ENCODE measurements at places on chromosomes 3 and 15.

- no peak for DNase-seq
Measured at GRCh38 chr15:71111950-71112349, 3.3 kb upstream of the THSD4 start.

DNA sequence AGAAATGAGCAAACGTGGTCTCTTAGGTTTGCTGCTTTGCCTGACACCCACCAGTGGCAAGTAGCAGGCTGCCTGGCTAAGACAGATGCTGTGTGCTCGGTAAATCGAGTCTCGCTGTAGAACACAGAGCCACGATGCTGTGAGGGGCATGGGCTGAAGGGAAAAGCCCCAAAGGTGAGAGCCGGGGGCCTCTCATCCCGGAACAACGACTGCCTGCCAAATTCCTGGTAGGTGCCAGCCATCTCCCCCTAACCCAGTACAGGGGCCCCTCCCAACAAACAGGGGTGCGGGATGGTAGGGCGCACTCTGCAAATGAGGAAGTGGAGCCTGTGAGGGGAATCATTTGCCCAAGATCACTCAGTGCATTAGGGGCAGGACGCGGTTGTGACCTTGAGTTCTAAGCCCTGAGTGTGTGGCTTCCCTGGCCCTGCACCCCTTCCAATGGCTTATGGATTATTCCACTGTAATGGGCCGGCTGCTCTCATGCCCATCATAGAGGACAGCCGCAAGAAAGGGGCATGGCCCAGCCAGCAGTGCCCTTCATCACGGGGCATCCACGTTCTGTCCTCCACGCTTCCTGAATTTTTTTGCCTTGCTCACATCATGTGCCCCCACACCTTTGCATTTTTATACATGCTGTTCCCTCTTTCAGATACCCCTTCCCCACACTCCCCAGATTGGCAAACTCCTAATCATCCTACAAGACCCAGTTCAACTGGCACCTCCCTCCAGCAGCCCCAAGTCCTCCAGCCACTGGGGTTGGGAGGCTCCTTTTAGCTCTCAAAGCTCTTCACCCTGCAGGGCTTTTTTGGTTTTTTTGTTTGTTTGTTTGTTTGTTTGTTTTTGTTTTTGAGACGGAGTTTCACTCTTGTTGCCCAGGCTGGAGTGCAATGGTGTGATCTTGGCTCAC lies 125.4 kb downstream of the NUP210 start:
- DNase-seq: no peak

DNA sequence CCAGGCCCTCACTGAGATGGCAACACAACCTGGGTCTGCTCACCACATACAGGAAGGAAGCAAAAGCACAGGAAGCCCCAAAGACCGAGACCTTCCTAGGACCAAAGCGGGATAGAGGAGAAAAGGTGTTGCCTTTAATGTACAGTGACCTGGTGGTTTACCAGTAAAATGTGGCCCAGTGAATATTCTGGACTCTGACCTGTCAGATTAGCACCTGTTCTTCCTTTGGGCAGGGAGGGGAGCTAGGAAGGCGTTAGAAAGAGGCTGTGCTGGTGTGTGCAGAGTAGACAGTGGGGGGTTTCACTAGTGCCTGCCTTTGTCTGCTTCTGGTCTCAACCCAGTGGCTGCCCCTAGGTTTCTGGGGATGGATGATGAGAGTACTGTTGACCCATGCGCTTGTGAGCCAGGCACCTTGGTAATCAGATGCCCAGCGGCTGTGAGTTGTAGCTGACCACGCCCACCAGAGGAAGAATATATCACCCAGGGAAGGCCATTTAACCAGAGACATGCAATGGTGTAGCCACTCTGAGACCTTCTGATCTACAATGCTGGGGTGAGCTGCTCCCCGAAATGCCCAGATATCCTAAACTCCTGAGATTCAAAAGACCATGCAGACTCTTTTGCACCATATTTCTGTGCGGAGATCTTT lies 90.1 kb upstream of the NEO1 start:
- DNase-seq: no peak

DNA sequence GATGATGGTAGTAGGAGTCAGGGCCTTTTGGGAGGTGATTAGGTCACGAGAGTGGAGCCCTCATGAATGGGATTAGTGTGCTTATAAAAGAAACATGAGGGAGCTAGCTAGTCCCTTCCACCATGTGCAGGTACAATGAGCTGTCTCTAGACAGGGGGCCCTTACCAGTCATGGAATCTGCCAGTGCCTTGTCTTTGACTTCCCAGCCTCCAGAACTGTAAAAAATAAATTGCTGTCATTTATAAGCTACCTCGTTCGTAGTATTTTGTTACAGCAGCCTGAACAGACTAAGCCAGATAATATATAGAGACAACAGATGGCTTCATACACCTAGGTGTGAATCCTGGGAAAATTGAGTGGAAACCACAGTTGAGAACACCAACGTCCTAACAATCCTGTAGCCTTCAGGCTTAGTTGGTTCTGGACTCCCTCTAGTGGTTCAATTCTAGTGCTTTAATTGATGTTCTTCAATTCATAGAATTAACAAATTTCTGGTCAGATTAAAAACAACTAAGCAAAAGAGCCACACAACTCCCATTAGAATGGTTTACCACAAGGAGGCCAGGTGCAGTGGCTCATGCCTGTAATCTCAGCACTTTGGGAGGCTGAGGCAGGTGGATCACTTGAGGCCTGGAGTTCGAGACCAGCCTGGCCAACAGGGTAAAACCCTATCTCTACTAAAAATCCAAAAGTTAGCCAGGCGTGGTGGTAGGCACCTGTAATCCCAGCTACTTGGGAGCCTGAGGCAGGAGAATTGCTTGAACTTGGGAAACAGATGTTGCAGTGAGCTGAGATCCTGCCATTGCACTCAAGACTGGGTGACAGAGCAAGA lies 21.3 kb upstream of the GATM start:
- DNase-seq: no peak

DNA sequence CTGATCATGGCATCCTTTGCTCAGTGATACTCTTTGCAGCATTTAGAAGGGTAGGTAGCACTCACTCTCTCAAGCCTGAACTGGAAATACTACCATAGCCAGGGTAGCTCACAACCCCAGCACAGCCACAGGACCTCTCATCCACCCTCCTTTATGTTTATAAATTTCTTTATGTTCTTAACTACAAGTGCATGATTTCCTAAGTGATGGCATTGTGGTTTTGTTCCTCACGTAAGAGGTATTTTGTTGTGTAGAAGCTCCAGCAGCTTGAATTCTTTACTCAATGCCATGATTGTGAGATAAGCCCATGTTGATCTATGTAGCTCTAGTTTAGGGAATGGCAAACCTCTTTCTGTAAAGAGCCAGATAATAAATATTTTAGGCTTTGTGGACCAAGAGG lies 7.9 kb upstream of the RTP3 start:
- no peak for DNase-seq
